Activated CD4-positive, alpha-beta T cell treated with anti-CD3 and anti-CD28 coated beads, Interleukin-2, amount 50 U/mL, for 1 hour (primary cell): ENCODE measurements at places on chromosomes 12 and 14.

DNA sequence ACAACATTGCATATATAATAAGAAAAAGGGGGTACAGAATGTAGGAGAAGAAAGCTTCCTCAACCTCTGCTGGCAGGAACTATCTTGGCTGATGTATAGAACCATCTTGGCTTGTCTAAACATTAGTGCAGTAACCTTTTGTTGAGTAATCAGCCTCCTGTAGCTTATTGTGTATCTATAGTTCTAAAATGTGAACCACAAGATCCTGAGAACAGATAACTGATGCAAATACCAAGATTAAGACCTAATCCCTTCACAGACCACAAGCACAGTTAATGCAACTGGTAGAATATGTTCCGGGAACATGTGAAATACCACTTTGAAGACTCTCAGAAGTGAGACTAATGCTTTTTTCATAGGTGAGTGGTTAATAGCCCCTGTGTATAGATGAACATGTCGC lies 50.7 kb upstream of the KCNC2 start:
- DNase-seq: no peak

DNA sequence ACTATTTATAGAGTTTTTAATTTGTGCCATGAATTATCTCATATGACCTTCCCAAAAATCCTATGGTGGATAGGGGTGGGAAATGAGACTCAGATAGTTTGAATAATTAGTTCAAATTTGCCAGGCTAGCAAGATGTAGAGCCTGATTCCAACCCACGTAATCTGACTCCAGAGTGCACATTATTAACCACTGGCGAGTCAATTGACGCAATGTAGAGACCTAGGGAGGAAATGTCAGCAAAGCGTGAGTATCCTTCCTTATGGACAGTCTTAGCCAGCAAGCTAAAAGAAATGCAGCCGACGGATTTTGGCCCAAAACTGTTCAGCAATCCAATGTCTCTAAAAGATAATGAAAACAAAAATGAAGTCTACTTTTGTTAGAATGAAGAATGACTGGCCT lies 193.3 kb upstream of the KRR1 start:
- no peak for DNase-seq

DNA sequence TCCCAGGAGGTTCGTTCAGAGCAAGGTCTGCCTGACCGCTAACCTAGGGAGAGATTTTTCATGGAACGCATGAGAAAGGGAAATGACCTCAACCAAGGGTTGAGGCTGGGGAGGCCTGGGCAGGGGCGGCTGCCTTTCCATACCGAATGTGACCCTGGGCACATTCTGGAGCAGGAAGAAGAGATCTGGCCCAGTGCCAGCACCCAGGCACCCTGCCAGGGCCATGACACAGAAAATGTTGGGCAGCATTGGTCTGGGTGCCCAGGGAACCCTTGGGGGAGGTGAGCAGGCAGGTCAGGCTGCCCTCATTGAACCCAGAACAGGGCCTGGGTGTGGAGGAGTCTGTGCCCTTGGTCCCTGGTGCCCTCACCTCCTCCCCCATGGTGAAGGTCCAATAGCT lies 106.8 kb downstream of the CALM1 start:
- no peak for DNase-seq

DNA sequence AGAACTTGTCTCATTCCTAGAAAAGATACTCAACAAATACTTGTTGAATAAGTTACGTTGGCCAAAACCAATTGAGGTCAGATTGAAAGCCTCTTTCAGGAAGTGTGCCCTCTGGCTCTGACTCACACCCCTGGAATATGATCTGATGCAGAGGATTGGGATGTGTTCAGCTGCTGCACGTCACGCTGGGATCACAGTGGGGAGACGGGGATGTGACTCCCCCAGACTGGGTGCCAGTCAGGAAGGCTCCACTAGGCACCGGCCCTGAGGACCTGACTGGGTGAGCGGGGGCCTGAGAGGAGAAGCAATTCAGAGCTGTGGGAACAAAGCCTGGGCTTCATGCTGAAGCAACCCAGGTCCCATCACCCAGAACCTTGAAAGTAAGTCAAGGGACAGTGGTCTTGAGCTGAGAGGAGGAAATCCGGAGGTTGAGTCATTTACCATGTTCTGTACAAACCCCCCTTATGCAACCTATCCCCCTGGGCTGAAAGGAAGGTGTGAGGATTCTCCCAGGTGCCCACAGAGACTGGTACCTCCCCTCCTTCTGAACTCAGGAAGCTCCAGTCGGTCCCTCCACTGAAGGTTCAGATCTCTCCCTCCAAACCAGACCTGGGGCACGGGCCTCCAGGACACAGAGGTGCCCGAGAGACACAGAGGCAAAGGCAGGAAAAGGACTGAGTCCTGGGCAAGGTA lies 3.9 kb downstream of the CEBPE start:
- no peak for DNase-seq

- no peak for DNase-seq
Measured at GRCh38 chr14:34582117-34582680, 42.7 kb upstream of the EAPP start.

- DNase-seq: no peak
Measured at GRCh38 chr12:89762498-89763170, 54.0 kb upstream of the ATP2B1 start.

GRCh38 chr12:53596920-53597363 lies 29.2 kb downstream of the ATF7 start:
- no peak for DNase-seq

DNA sequence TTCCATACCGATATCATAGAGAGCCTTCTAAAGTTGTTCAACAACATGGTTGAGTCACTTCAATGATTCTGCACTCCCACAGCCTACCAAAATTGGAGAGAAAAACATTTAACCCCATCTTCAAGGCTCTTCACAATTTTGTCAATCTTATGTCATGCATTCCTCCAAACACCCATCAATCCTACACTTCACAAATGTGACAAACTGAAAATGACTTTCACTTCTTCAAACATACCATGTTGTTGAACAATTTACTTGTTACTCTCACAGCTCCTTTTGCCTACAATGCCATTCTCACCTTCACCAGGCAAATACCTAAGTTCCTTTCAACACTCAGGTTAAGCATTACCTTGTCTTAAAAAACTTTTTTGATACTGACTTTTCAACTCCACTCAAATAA lies 88.0 kb downstream of the OSBPL8 start:
- DNase-seq: no peak

DNA sequence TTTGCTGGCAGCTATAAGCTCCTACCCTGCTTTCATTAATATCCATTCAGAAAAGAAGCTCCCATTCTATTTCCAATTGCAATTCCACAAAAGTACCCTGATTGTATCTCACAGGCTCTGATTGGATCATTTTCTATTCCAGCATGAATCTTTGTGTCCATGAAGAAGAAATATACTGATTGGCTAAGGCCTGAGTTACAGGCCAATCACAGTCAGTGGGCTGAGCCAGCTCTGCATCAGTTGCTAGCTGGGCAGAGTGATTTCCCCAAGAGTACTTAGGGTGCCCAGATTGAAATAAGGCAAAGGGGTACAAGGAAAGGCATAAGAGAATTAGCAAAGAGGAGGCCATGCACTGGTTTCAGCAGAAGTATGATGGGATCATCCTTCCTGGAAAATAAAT lies 14.4 kb downstream of the ART4 start:
- DNase-seq: no peak

GRCh38 chr12:2360630-2361170 lies 307.9 kb downstream of the CACNA1C start:
- DNase-seq: no peak

DNA sequence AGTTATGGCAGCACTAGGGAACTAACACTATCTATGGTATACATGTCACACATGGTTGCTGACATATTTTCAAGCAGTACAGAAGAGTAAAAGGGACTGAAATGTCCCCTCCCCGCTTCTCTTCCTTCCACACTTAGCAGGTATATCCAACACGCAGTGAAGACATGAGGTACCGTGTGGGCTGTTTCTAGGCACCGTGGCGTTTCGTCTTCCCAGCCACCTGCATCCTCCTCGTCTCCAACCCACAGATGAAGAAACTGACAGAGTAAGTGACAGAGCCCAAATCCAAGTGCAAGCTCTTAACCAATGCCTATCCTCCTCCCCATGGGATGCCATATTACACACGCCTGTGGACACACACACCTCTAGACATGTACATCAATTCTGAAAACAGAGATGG lies 32.4 kb downstream of the SLC8B1 start:
- DNase-seq: no peak

GRCh38 chr14:57388067-57388466 lies 2.3 kb upstream of the NAA30 start:
- DNase-seq: no peak

- DNase-seq: no peak
Measured at GRCh38 chr12:31570880-31571279, 20.1 kb downstream of the DENND5B start.

DNA sequence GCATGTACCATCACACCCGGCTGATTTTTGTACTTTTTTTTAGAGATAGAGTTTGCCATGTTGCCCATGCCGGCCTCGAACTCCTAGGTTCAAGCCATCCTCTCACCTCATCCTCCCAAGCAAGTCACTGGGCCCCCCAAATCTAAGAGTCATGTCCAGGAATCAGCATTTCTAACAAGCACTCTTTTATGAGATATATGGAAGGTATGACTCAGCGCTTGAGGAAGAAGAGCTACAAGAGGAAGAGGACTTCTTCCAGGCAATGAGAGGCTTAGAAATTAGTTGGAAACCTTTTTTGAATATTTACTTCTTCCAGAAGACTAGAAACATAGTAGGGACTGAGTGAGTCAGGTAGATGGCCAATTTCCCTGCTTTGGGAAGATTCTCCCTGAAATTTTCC lies 114.5 kb downstream of the HMGA2 start:
- no peak for DNase-seq

DNA sequence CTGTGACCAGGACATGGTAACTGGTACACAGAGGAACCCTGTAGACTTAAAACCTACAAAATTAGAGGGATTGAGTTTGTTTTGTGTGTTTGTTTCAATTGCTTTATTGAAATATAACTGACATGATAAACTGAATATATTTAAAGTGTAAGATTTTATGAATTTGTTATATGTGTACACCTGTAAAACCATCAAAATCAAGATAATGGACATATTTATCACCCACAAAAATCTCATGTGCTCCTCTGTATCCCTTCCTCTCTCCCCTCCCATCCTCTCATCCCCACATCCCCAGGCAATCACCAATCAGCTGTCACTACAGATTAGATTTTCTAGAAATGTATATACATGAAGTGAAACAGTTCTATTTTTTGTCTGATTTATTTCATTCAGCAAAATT lies 565.5 kb downstream of the NOVA1 start:
- no peak for DNase-seq

DNA sequence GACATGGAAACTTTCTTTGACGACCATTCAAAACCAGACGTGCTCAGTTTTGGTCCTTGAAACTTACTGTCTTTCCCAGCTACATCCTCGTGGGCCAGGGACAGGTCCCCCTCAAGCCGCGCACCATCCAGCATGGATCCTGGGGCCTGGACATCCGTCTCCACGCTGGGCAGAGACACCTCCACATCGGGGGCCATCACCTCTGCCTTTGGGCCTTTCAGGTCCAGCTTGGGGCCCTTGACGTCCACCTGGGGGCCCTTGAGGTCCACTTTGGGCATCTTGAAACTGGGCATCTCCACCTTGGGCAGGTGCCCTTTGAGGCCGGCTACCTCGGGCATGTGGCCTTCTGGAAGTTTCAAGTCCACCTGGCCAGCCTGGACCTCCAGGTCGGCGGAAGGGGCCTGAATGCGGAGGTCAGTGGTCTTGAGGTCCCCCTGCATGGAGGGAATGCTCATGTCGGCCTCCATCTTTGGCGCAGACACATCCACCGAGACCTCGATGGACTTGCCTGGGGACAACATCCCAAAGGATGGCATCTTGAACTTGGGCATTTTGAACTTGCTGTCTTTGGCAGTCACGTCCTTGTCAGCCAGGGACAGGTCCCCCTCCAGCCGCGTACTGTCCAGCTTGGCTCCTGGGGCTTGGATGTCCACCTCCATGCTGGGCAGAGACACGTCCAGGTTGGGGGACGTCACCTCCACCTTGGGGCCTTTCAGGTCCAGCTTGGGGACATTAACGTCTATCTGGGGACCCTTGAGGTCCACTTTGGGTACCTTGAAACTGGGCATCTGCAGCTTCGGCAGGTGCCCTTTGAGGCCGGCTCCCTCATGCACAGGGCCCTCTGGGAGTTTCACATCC lies 17.1 kb downstream of the PLD4 start:
- DNase-seq: no peak

DNA sequence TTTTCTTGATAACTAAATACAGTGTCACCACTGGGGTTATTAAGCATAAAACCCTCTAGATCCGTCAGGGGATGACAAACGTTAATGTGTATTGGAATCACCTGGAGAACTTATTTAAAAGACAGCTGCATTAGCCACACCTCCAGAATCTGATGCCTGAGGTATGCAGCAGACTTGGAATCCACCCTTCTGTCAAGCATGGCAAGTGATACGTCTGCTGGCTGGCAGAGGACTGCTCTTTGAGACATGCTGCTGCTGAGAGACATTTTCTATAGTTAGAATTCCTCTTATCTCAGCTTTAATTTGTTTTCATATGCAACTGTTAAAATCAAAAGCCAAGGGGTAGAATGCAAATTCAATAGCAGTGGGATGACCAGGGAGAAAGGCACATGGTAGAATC lies 496.3 kb downstream of the NELL2 start:
- no peak for DNase-seq

DNA sequence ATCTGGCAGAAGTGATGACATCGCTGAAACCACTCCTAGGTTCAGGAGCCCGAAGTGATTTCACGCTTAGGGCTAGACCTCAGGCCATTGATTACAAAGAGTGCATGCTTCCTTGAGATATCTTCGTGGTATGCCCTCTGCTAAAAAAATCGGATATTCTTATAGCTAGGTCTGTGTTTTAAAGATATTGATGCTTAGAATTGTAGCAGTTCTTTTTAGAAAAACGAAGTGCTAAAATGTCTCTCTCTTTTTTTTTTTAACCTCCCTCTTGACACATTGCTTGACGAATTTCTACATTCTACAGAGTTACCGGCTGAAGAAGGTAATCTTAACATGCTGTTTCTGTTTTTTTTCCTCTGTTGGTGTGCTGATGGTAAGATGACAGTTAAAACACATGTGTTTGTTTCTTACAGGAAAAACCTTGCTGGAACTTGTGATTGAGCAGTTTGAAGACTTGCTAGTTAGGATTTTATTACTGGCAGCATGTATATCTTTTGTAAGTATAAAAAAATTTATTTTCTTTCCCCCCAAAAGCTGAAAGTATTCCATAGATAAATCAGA lies 1.3 kb downstream of the ATP2A2 start:
- DNase-seq: no peak

GRCh38 chr12:92506891-92507290 lies 195.9 kb upstream of the PLEKHG7 start:
- no peak for DNase-seq

DNA sequence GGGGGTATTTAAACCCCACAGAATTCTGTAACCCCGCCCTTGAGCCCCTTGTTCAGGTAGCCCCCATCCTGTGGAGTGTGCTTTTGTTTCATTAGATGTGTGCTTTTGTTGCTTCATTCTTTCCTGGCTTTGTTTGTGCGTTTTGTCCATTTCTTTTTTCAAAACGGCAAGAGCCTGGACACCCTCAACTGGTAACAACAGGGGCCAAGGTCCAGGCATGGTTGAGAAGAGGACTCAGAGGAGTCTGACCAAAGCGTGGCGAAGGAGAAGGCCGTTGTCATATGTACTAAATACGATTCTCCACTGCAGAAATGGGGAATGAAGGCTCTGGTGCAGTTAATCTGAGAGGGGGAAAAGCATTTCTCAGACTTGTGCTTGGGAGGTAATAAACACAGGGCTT lies 46.0 kb upstream of the GNPNAT1 start:
- no peak for DNase-seq
